ENCODE measurements at places on chromosomes 5 and 9. TPM values are rescaled to one million over a fixed set of nuclear protein-coding genes. Genes with fewer than 3 reads are reported as not detected.

Gene CCDC171
- total RNA-seq = 1.7 TPM

Gene GNA14
- total RNA-seq = 2.6 TPM

Gene ZDHHC11
- total RNA-seq = 0.94 TPM

Gene SYNPO
- 0.59 TPM for total RNA-seq

Gene SIT1
- 0.15 TPM for total RNA-seq

Gene ARHGEF28
- total RNA-seq = 26.2 TPM

Gene HSPB3
- total RNA-seq = 0.45 TPM

Gene C9orf50
- not detected for total RNA-seq

Gene CDH18
- 2.0 TPM for total RNA-seq

Gene DNM1
- 4.4 TPM for total RNA-seq

Gene MORN5
- not detected for total RNA-seq

Gene DAB2IP
- total RNA-seq = 7.7 TPM

Gene CTXN3
- not detected for total RNA-seq

Gene BTNL3
- not detected for total RNA-seq

Gene CYLC2
- not detected for total RNA-seq

Gene PFN3
- not detected for total RNA-seq

Gene ZDHHC21
- 3.5 TPM for total RNA-seq

Gene GGTA1
- 0.12 TPM for total RNA-seq

Gene SRA1
- 69.7 TPM for total RNA-seq

Gene KCNV2
- not detected for total RNA-seq
